Glutamatergic neuron (in vitro differentiated cells): ENCODE measurements at places on chromosomes 7 and 10. TPM values are rescaled to one million over a fixed set of nuclear protein-coding genes. Genes with fewer than 3 reads are reported as not detected.

DNA sequence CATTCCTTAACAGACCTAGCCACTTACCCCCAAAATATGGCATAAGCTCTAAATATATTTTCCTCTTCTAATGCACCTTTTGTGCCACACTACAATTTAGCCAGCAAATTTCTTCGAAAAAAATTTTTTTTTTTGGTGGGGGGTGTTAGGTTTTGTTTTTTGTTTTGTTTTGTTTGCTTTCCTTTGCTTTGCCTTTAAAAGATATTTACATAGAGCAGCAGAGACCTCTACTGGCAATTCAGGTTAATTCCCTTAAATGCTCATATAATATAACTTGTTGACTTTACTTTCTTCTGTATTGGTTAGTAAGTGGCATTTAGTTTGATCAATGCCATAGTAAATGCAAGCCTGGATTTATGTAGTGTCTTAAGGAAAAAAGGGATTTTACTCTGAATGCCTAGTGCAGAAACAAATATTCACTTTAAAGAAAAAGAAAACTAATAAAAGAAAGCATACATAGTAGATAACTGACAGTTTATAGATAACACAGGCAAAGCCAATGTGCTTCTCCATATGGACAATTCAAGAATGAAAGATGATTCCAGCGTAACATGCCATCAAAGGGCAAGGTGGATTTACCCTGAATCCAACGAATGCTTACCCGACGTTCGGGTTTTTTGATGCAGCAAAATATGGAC is 1250.6 kb downstream of the GATA3 start:
- DNase-seq = no peak
- H3K27ac ChIP-seq = no peak overlapping the region
- no peaks in the 10 kb centered on the region for H3K27me3 ChIP-seq
- no peaks in the 10 kb centered on the region for H3K36me3 ChIP-seq

ADAM22 gene
- total RNA-seq = 91.9 TPM

TAF3 gene
- 10.2 TPM for total RNA-seq

DNA sequence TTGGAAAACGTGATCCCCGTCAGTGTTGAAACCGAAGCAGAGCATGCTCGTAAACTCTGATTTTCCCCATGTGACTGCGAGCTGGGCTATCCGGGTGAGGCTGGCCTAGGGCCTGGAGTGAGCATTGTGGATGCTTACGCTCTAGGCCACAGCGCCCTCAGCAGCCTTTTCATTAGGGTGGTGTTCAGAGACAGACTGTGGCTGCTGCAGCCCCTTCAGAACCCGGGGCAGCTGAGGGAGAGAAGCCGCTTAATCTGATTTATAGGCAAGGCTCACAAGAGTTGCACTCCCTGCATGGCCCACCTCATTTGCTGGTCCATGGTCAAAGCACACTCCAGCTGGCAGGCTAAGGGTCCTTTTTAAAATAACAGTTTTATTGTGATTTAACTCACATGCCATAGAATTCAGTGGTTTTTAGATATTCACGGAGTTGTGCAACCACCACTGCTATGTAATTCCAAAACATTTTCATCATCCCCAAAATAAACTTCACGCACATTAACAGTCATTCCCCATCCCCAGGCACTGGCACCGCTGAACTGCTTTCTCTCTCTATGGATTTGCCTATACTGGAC is 72.5 kb downstream of the SYPL1 start:
- peaks cover 12% of the 10 kb centered on the region for H3K4me1 ChIP-seq
- peaks cover 4% of the 10 kb centered on the region for H3K27me3 ChIP-seq

DNA sequence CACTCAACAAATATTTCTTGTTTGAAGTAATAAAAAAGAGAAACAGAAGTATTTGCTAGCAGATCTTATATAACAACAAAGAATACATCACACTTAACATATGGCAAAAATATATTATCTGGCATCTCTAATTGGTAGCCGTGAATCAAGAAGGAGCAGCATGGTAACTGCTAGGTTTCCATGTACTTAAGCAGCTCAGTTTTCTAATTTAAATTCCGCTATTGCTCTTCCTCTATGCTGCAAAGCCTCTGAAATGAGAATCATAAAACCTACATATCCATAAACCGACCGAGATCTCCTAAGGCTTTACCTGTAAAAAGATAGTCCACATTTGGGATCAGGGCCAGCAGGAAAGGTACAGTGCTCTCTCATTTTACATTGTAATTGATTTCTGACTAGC is 76.6 kb upstream of the PTPRZ1 start:
- H3K4me3 ChIP-seq = no peak overlapping the region
- H3K36me3 ChIP-seq = no peaks in the 10 kb centered on the region
- H3K27me3 ChIP-seq = no peaks in the 10 kb centered on the region
- H3K4me1 ChIP-seq = peaks cover 16% of the 10 kb centered on the region

DNA sequence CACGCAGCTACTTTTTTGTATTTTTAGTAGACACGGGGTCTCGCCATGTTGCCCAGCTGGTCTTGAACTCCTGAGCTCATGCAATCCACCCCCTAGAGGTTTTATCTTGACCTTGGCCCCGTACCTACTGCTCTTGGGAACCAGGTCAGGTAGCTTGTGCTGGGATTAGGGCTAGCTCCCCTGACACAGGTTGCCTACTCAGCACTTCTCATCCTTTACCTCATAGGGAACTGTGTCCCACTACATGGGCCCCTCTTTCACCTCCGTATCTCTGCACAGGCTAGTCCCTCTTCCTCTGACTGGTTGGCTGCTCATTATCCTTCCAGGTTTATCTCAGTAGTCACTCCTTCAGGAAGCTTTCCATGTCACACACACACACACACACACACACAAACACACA is 58.0 kb upstream of the ITPRID1 start:
- DNase-seq = no peak
- no peak overlapping the region for H3K27ac ChIP-seq
- peaks cover 9% of the 10 kb centered on the region for H3K4me1 ChIP-seq
- peaks cover 5% of the 10 kb centered on the region for H3K36me3 ChIP-seq
- peaks cover 8% of the 10 kb centered on the region for H3K27me3 ChIP-seq

- peaks cover 5% of the 10 kb centered on the region for H3K27me3 ChIP-seq
- peak; percentile 41 for DNase-seq
- H3K27ac ChIP-seq = no peak overlapping the region
- no peak overlapping the region for H3K4me3 ChIP-seq
These were observed 170.9 kb downstream of the CDK14 start for GRCh38 chr7:90766814-90767564.

EPHA1 gene
- 4.7 TPM for total RNA-seq

ARHGEF35 gene
- total RNA-seq = 0.69 TPM

DNA sequence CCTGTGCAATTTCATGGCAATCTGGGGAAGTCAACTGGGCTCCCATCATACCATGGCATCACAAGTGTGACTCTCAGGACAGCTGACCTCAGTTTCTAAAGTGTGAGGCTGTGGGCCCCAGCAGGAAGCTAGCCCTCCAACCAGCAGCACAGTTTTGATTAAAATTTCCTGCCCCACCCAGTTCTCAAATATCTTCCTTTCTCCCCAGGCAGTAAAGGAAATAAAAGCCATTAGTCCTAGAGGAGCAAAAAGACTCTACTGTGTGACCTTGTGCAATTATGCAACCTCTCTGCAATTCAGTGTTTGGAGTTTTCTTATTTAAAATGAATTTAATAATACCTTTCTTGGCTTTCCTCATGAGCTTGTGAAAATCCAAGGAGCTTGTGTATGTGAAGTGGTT is 143.1 kb upstream of the CDCA7L start:
- H3K27me3 ChIP-seq = peaks cover 2% of the 10 kb centered on the region
- H3K4me3 ChIP-seq = no peak overlapping the region
- peaks cover 9% of the 10 kb centered on the region for H3K4me1 ChIP-seq
- H3K36me3 ChIP-seq = peaks cover 12% of the 10 kb centered on the region

- peaks cover 20% of the 10 kb centered on the region for H3K4me1 ChIP-seq
- no peaks in the 10 kb centered on the region for H3K27me3 ChIP-seq
- no peak overlapping the region for H3K27ac ChIP-seq
- no peak for DNase-seq
- no peak overlapping the region for H3K4me3 ChIP-seq
- no peaks in the 10 kb centered on the region for H3K36me3 ChIP-seq
These were observed 332.7 kb upstream of the MGMT start for GRCh38 chr10:129134371-129134770.

PNLIP gene
- total RNA-seq = not detected
